Activated CD4-positive, alpha-beta T cell treated with anti-CD3 and anti-CD28 coated beads, Interleukin-2, amount 10 ng/mL, durations not matched to agents 7 days and 5 days (primary cell): ENCODE measurements at places on chromosomes 7 and 10. TPM values are rescaled to one million over a fixed set of nuclear protein-coding genes. Genes with fewer than 3 reads are reported as not detected.

GRCh38 chr7:131546583-131547141 is 9.8 kb downstream of the PODXL start:
- H3K4me3 ChIP-seq, result no peak overlapping the region
- no peaks in the 10 kb centered on the region for H3K36me3 ChIP-seq
- no peak overlapping the region for H3K27ac ChIP-seq

The LRRD1 gene
- not detected for total RNA-seq

DNA sequence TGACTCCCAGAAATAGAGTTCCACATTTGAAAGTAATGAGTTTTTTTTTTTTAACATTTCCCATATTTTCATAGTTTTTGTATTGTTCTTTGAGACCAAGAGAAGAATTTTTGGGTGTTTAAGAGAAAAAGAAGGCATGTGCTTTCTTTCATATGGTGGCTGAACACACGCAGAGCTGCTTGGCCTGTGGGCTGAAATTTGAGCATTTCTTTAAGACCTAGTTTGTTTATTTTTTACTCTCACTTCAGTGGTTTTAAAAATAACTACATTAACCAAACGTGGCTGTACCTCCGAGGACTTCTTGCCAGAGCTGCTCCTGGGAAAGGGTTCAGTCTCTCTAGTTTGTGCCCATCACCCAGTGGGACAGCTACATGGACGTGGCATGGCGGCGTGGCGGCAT is 58.3 kb downstream of the INPP5A start:
- DNase-seq, result no peak
- no peak overlapping the region for H3K27ac ChIP-seq
- H3K27me3 ChIP-seq, result no peaks in the 10 kb centered on the region
- no peak overlapping the region for H3K4me3 ChIP-seq
- H3K36me3 ChIP-seq, result peaks cover 17% of the 10 kb centered on the region

The TBXAS1 gene
- total RNA-seq, result 11.8 TPM

- peak; percentile 59 for DNase-seq
- H3K4me3 ChIP-seq, result peak overlapping the region; percentile 20
- peaks cover 3% of the 10 kb centered on the region for H3K27me3 ChIP-seq
- peaks cover 6% of the 10 kb centered on the region for H3K36me3 ChIP-seq
- H3K27ac ChIP-seq, result peak overlapping the region; percentile 89
- H3K4me1 ChIP-seq, result peaks cover 15% of the 10 kb centered on the region
Measured at GRCh38 chr10:22022257-22023032, 18.9 kb upstream of the DNAJC1 start.

The ATOH7 gene
- not detected for total RNA-seq

DNA sequence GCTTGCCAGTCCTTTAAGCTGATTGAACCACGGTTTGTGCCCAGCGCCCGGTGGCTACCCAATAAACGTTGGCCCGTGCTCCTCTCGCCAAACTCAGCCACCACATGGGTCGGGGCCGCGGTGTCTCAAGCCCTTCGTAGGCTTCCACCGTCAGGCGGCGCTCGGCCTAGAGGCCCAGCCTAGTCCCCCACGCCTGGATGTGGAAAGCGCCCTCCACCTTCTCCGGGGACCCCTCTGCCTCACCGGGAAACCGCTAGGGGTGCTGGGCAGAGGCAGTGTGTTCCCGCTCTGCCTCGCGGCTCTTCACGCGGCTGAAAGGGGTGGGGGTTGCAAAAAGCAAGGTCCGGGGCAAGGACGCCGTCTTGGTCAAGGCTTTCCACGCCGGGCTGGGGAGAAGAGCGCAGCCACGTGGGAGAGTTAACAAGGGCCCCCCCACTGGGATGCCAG is 29.8 kb downstream of the LEP start:
- no peak for DNase-seq
- no peak overlapping the region for H3K27ac ChIP-seq
- peaks cover 2% of the 10 kb centered on the region for H3K4me1 ChIP-seq
- no peak overlapping the region for H3K4me3 ChIP-seq
- H3K36me3 ChIP-seq, result no peaks in the 10 kb centered on the region

DNA sequence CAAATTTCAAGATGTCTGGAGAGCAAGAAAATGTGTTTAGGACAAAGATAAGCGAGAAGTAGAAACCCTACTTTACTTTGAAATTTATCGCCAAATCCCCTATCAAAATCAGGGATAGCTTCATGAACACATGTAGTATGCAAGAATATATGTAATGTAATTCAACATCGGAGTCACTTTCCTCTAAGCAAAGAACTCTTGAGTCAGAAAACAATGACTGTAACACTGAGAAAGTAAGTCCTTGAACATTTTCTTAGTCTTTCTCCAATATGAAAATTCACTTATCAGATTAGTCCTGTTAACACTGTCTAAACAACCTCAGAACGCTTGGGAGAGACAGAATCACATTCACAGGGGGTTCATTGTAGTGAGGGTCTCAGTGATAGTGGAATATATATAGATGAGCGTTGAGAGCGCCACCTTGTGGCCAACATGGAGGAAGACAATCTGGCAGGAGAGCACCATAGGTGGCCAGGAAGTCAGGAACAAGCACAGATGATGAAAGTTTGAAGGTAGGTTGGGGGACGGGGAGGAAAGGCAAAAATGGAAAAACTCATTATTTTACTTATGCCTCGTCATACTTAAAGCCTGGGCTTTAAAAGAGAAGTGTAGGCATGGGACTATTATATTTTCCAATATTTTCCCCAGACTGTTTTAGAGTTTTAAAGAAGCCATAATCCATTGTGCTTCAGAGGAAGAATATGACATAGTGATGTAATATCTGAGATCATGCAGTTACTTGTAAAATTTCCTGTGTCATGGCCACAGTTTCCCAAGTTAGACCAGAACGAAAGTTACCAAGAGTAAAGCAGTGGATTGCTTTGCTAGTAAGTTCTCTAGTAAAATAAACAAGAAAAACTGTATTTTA is 115.5 kb upstream of the GNAI1 start:
- H3K4me1 ChIP-seq, result no peaks in the 10 kb centered on the region
- no peak overlapping the region for H3K27ac ChIP-seq
- H3K36me3 ChIP-seq, result no peaks in the 10 kb centered on the region
- no peaks in the 10 kb centered on the region for H3K27me3 ChIP-seq
- DNase-seq, result peak; percentile 56
- no peak overlapping the region for H3K4me3 ChIP-seq

The CYP3A4 gene
- total RNA-seq, result not detected

- H3K36me3 ChIP-seq, result no peaks in the 10 kb centered on the region
- no peak overlapping the region for H3K27ac ChIP-seq
- DNase-seq, result no peak
- no peak overlapping the region for H3K4me3 ChIP-seq
- no peaks in the 10 kb centered on the region for H3K4me1 ChIP-seq
- H3K27me3 ChIP-seq, result peaks cover 50% of the 10 kb centered on the region
Measured at GRCh38 chr7:93202594-93203250, 23.5 kb downstream of the HEPACAM2 start.

The ASAH2B gene
- total RNA-seq, result 3.3 TPM

- H3K4me3 ChIP-seq, result no peak overlapping the region
- H3K27me3 ChIP-seq, result no peaks in the 10 kb centered on the region
- no peak overlapping the region for H3K27ac ChIP-seq
- DNase-seq, result no peak
- H3K4me1 ChIP-seq, result peaks cover 2% of the 10 kb centered on the region
- no peaks in the 10 kb centered on the region for H3K36me3 ChIP-seq
Measured at GRCh38 chr7:154484406-154484805, 432.2 kb downstream of the DPP6 start.

- no peak overlapping the region for H3K27ac ChIP-seq
- peaks cover 5% of the 10 kb centered on the region for H3K4me1 ChIP-seq
- DNase-seq, result no peak
- H3K27me3 ChIP-seq, result peaks cover 12% of the 10 kb centered on the region
- peaks cover 2% of the 10 kb centered on the region for H3K36me3 ChIP-seq
- no peak overlapping the region for H3K4me3 ChIP-seq
Measured at GRCh38 chr10:124157271-124157681, 63.9 kb upstream of the CHST15 start.

DNA sequence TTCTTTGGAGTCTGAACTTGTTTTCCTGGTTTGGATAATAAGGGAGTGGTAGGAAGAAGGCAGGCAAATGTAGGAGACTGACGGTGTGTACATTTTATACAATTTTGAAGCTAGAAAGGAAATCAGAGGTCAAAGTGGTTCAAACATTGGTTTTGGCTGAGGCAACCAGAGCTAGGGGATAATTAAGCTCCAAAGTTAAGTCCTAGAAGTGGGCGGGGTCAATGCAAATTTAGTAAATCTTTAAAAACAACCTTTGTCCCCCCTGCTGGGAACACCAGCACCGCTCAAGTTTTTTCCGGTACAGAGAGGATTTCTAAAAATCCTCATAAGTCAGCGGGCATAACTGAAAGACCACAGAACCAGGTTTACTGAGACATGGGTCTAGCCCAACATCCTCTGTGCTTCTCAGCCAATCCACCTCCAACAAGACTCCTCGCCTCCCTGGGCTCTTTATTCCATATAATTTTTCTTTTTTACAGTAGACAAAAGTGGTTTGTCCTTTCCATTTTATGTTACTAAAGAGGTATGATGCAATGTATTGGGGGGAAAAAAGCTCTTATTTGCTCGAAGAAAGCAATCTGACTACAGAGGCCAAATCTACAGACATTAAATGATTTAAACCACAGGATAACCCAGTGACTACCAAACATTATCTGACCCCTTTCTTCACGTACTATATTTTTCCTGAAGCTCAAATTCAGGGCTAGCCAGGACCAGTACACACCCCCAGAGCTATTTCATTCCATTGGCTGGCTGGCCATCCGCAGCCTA is 1.6 kb downstream of the GLUD1 start:
- peaks cover 59% of the 10 kb centered on the region for H3K4me1 ChIP-seq
- H3K36me3 ChIP-seq, result peaks cover 29% of the 10 kb centered on the region
- peak overlapping the region; percentile 97 for H3K4me3 ChIP-seq
- DNase-seq, result peak; percentile 47

DNA sequence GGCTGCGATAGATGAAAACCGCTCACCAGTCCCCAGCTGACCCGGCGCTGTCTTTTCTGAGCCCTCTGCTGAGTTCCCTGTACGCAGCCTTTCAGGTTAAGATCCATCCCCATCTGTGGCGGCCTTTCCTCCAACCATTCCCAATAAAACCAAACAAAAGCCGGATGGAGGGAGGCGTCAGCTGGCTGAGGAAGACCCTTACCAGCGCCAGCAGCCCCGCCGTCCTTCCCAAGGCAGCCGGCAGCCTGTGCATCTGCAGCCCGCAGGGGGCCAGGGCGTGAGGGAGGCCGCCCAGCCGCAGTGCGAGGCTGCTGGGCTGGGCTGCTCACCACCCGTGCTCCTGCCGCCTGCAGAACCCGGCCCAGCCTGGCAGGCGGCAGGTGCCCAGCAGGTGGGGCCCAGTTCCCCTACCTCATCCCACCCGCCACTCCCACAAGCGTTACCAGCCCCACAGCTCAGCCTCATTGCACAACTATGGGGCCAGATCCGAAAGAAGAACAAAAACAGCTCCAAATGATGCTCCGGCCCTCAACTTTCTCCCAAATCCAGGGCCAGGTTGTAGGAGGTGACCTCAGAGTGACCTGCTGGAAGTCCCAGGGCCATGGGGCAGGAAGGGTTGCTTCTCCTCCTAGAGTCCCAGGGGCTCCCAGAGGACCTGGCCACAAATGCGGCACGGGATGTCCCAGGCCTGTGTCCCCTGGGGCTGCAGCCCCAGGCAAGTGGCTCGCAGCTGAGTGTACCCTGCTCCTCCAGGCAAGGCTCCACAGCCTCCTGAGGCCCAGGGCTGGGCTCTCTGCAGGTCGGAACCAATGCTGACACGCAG is 23.8 kb downstream of the PAPOLB start:
- DNase-seq, result no peak
- no peaks in the 10 kb centered on the region for H3K27me3 ChIP-seq
- no peaks in the 10 kb centered on the region for H3K36me3 ChIP-seq
- H3K4me1 ChIP-seq, result no peaks in the 10 kb centered on the region

DNA sequence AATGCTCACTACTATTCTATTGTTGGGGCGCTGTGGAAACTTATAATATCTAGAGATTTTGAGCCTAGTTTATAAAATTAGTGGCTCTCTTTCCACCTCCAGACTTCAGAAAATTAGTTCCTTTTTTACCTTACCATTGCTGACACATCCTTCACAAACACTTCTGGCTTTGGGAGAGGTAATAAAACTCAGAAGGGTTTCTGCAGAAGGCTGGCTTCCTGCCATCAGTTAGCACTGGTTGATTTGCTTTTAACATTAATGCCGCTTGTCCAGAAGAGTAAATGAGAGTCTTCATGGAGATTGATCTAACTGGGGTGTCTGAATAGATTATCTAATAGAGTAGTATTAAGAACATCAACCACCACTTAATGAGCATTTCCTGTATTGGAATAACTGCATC is 20.3 kb downstream of the ACSM6 start:
- no peak overlapping the region for H3K27ac ChIP-seq
- H3K4me1 ChIP-seq, result no peaks in the 10 kb centered on the region
- H3K36me3 ChIP-seq, result no peaks in the 10 kb centered on the region
- DNase-seq, result no peak
- H3K27me3 ChIP-seq, result peaks cover 4% of the 10 kb centered on the region
